ENCODE measurements at places on chromosomes 12 and 14.

GRCh38 chr12:54005531-54005852 is 3.3 kb upstream of the HOXC8 start:
- no peak for DNase-seq

GRCh38 chr14:41605550-41606281 is 960 bp upstream of the LRFN5 start:
- no peak for DNase-seq

DNA sequence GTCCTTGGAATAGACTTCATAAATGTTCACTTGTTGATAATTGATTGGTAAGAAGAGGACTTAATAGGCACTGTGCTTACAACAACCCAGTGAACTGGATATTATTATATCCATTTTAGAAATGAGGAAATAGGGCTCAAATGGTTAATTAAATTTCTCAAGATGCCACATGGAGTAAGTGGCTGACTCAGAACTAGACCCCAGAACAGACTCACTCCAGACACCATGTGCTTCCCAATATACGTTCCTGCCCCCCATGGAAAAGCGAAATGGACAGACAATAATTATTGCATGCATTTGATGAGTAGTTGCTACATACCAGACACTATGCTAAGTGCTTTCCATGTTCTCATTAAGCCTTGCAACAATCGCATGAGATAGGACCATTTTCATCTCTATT is 895 bp upstream of the ANKS1B start:
- DNase-seq: no peak

GRCh38 chr14:104509673-104510072 is 69.9 kb upstream of the C14orf180 start:
- no peak for DNase-seq

- DNase-seq: no peak
These were observed 123.4 kb upstream of the CPSF6 start for GRCh38 chr12:69115951-69116350.

GRCh38 chr14:35197015-35197414 is 74.7 kb downstream of the PRORP start:
- DNase-seq: no peak

- no peak for DNase-seq
These were observed 33.5 kb upstream of the C14orf180 start for GRCh38 chr14:104545942-104546501.

- no peak for DNase-seq
These were observed 57.8 kb downstream of the LIN52 start for GRCh38 chr14:74142523-74142922.

GRCh38 chr14:98725191-98725590 is 546.8 kb downstream of the BCL11B start:
- no peak for DNase-seq

DNA sequence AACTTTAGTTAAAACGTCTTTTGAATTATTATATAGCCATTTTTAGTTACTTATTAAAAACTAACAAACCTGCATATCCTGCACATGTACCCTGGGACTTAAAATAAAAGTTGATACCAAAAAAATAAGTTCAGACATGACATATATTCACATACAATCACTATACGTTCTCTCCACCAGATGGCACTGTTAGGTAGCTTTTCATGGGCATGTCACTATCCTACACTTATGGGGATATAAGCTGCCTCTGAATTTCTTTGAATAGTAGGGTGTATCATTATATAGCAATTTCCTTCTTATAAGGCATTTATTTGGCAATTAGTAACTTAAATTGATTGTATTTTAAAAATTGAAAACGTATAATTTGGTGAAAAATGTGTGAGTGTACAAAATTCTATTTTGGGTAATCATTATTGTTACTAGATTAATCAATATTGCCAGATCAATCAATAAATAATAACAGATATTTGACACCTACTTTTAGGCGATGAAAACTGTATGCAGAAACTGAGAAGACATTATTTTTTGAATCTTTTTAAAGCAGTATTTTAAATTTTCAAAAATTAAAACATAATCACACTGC is 31.8 kb upstream of the OR10A7 start:
- no peak for DNase-seq

DNA sequence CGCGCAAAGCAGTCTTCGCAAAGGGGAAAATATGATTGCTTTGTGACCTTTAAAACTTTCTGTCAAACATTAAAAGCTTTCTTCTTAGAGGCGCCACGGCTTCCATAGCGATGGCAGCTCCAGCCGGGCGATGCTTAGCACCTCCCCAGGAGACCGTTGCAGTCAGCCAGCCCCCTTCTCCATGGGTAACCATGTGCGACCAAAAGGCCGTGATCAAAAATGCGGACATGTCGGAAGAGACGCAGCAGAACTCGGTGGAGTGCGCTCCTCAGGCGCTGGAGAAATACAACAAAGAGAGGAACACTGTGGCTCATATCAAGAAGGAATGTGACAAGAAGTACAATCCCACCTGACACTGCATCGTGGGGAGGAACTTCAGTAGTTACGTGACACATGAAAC is 12.7 kb upstream of the STON2 start:
- DNase-seq: no peak

DNA sequence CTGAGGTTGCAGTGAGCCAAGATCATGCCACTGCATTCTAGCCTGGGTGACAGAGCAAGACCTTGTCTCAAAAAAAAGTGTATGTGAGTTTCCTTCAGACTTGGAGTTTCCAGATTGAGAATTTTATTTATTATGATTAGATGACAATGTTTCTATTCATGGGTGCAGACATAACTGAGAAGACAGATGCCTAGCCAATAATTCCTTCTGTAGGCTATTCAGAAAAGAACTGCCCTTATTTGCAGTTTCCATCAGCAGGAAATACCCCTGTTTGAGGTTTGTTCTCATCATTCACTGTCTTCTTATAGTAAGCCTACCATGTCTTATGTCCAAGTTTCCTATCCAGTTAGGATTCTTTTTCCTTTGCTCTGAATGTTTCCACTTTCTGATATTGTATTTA is 269.0 kb downstream of the KTN1 start:
- DNase-seq: no peak

DNA sequence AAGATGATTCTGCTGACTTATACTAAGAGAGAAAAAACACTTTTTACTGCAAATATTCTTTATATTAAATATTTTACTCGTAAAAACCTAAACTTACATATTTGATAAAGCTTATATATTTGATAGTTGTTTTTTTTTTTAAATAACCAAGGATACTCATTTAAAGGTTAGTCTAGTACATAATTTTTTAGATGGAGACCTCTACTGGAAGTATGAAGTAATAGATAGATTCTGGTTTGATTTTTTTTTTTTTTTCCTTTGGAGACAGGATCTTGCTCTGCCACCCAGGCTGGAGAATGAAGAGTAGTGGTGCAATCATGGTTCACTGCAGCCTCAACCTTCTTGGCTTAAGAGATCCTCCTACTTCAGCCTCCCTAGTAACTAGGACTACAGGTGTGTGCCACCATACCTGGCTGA is 16.4 kb downstream of the ARID2 start:
- DNase-seq: no peak

DNA sequence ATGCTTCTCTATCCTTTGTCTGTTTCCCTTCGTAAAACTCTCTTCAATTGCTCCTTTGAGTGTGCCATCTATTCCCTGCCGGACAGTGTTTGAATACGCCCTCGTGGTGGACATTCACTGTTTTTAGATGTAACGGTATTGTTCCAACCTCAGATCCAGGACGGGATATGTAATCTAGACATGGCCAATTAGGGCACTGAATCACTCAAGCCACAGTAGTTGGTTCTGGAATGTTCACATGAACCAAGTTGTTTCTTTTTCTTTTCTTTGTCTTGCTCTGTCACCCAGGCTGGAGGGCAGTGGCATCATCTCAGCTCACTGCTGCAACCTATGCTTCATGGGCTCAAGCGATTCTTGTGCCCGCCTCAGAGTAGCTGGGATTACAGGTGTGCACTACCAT is 204.2 kb upstream of the PLXNC1 start:
- DNase-seq: no peak

GRCh38 chr12:51065530-51065929 is 17.4 kb downstream of the LETMD1 start:
- no peak for DNase-seq

- DNase-seq: no peak
These were observed 89.7 kb downstream of the RFX4 start for GRCh38 chr12:106672314-106673025.

GRCh38 chr12:3579446-3580093 is 88.6 kb downstream of the PRMT8 start:
- DNase-seq: no peak

DNA sequence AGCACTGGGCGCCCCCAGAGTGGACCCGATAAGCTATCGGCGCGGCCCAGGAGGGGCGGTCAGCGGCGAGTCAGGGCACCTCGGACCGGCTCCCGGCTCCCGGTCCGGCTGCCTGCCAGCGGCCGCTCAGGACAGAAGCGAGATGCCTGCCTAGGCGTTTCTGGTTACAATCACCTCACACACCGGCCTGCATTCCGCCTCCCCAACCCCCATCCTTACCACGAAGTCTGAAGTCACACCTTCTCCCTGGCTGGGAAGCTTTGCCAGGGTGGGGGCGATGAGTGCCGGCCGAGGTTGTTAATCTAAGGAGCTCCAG is 42.6 kb upstream of the TBX5 start:
- DNase-seq: no peak

DNA sequence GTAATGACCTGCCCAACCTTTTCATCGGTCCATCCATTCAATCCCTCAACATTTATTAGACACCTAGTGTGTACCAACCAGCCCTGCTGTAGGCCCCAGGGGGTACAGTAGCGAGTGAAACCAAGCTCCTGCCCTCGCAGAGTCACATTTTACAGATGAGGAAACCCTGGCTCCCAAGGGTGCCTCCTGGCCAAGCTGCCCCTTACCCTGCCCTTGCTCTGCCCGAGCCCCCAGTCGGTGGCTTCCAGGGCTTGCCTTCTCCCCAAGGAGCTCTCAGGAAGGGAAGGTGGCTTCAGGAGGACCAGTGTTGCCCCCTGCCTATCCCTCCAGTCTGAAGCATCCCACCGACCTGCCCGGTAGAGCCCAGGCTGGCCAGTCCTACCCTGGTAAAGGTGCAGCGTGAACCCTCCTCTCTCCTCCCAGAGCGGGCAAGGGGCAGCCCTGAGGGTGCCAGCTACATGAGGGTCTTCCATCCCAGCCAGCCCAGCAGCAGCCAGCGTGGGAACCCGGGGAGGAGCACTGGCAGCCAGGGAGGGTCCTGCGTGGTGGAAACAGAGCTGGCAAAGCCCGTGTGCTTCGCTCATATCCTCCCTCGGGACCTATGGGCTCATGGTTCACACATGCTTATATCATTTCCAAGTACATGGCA is 670 bp upstream of the BEGAIN start:
- DNase-seq: no peak

DNA sequence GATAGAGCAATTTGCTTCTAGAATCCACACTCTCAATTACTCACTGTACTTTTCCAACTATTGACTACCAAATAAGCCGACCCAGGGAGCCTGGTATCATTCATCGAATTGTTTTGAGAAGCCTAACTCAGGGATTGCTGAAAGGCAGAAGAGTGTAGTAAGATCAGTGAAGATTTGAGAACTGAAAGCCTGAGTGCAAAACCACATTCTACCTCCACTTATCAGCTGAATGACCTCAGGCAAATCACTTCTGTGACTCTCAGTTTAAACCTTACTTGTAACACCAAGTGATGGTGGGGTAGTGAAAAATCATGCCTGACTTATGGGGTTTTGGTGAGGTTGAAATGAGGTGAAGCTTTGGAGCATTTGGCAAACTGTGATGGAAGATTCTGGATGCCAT is 126.1 kb upstream of the MAX start:
- DNase-seq: no peak

DNA sequence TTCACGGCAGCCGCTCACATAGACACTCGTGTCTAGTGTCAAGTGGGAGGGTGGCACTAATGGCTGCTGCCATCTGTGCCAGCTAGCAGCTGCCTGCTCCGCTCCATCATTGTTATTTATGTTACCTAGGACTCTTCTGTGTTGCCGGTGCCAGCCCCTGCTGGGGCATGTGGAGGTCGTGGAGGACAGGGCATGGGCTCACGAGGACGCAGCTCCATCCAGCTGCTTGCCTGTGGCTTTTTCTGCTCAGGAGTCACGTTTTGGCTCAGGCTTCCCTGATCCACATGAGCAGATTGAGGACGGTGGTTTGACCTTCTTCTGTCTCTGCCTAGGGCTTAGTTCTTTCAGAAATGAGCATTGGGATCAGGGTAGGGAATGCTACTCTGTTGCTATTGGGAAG is 31.2 kb downstream of the TPCN1 start:
- no peak for DNase-seq

DNA sequence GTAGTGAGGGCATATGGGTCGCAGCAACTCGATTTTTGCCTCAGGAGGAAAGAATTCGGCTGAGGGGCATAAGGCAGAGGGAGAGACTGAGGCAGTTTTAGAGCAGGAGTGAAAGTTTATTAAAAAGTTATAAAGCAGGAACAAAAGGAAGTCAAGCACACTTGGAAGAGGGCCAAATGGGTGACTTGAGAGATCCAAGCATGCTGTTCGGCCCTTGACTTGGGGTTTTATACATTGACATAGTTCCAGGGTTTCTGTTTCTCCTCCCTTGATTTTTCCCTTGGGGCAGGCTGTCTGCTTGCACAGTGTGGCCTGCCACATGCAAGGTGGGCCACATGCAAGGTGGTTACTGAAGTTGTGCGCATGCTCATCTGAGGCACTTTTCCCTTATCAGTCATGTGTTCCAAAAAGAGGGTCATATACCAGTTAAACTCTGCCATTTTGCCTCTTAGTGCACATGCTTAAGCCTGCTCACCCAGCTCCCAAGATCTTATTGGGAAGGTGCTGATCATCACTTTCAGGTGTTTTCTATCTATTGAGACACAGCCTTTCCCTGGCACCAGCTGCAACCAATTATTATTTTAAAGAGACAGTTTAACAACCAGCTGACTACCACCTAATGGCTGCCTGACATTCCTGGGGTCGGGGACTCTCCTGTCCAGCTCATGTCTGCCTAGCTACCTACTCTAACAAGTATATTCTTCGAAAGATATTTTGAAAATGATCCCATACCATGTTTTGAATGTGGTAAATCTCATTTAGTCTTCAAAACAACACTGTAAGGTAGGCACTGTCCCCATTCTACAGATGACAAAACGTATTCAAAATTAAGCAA is 19.9 kb downstream of the PTGER2 start:
- no peak for DNase-seq

- no peak for DNase-seq
These were observed 8.8 kb downstream of the EIF2B2 start for GRCh38 chr14:75011356-75011994.

- DNase-seq: no peak
These were observed 16.0 kb upstream of the SLC38A2 start for GRCh38 chr12:46388427-46389021.

DNA sequence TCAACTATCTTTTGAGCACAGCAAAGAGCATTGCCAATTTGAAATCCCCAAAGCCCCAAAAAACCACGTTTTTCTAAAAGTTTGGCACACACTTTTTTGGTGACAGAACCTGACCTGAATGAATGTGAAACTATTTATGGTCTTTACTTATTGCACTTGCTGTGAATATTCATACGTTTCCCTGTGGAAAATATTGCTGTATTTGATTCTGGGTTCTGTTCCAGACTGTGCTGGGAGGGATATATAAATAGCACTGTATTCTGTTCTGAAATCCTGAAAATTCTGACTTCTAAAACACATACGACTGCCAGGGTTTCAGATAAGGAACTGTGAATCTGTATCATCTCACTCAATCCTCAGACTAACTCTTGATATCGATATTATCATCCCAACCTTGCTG is 35.1 kb downstream of the NR1H4 start:
- no peak for DNase-seq

All from cortex of kidney (tissue), 1 donor.